ENCODE measurements at places on chromosomes 7 and 10.
A peak's percentile ranks its signal among the peaks of the same experiment; 100 is the strongest.

GRCh38 chr7:117652943-117653680 lies 173.3 kb downstream of the CFTR start:
- no peak for DNase-seq

- no peak for DNase-seq
These were observed 52.2 kb downstream of the MAGI2 start for GRCh38 chr7:79401254-79401653.

DNA sequence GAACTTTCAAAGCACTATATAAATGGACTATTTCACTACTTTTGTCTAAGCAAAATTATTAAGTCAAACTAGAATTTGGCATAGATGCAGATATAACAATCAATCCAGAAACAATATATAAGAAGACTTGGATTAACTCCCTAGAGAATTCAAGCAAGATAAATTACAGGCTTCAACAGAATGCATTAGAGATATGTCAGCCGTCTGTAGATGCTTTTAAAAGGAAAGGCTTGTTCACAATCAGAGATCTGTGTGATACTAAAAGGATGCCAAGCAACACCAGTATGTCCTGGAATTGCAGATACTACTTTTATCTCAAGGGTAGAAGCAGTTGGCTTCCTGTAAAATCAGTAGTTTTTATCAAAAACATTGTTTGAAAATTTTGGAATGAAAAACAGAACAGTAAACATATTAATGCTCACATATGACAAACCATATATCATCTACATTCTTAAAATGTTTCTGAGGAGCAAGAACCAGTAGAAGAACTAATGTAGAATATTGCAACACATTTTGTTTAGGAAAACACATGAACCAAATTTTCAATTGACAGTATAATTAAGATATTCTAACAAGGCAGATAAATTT lies 947.9 kb upstream of the LRRN3 start:
- DNase-seq = no peak

GRCh38 chr10:12639996-12640944 lies 290.9 kb downstream of the CAMK1D start:
- DNase-seq = no peak

DNA sequence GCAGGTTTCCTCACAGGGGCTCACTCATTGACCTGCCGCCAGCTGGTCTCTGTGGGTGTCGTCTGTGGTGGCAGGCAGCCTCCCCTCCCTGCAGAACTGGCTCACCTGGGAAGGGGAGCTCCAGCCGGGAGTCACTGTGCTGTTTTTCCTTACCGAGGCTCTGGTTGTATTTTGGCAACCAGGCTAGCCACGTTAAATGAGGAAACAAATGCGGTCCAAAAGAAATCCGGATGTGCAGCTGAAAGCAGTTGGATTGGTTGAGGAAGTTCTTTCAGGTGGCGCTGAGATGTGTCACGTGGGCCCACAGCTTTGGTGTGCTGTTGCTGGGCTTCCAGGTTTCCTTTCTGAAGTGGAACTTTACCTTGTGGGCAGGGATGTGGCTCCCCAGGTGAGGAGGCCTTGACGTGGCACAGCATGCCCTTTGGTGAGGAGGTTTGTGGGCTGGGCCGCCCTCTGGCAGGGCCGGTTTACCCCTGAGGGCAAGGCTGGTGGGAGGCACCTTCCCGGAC lies 14.2 kb downstream of the MTURN start:
- no peak for DNase-seq

DNA sequence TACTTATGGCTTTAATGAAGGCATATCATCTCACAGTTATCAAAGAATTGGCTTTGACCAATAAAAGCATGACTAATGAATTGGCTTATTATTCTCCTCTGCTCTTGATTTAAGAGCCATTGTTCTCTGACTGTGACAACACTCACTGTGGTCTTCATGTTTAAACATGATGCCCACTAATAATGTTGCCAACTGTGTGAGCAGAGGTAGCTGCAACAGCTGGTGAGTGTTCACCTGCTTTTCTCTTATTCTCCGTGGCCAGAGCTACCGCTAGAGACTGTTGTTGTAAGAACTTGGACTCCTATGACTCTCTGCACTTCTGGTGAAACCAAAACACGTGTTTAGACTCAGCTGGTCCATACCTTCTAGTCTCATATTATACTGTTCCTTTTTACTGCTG lies 335.9 kb downstream of the XPNPEP1 start:
- no peak for DNase-seq

- no peak for DNase-seq
These were observed 324.4 kb upstream of the ZNF32 start for GRCh38 chr10:43972976-43973647.

DNA sequence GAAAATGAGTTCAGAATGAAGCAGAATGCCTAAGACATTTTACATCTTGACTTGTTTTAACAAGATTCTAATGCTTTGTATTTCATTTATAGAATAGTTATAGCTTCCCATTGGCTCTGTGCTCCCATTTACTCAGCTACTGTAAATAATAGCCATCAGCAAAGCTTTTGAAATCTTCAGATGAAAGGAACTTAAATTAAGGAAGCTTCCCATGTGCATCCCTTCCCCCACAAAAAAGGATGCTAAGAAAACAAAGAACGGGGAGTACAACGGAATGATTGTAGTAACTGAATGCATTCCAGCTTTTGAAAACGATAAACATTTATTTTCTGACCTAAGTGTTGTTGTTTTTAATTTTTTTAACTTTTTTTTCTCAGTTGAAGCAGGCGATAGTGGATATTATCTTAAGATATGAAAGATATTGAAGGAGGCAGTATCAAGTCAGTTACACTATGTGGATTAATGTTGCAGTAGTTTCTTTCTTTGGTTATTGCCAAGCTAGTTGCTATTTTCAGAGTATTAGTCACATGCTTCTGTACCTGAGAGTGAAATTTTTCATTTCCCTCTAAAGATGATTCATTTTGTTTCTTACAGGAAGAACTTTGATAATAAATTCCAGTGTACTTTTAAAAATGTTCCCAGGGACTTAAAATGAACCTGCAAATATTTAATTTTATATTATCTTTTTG lies 129.2 kb downstream of the KCND2 start:
- DNase-seq = no peak

DNA sequence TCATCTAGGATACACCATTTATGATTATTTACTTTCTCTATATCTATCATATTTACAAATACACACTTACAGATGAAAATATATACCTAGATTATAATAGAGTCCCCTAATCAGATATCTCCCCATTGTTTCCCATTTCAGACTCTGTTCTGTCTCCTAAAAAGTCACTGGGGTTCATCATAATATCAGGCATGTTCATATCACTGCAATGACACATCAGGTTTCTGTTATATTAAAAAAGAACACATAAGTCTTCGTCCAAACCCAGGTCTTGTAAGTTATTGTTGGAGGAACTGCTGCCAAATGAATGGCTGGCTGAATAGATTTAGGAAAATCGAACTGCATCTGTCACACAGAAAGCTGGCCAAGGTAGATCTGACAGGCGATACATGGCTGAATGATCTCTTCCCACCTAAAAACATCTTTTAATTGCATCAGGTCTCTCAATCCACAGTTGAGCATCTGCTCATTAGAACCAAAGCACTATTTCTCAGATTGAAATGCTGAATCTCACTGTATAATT lies 178.7 kb downstream of the CACNA2D1 start:
- no peak for DNase-seq

- no peak for DNase-seq
These were observed 461.4 kb downstream of the KCNMA1 start for GRCh38 chr10:77176232-77176631.

DNA sequence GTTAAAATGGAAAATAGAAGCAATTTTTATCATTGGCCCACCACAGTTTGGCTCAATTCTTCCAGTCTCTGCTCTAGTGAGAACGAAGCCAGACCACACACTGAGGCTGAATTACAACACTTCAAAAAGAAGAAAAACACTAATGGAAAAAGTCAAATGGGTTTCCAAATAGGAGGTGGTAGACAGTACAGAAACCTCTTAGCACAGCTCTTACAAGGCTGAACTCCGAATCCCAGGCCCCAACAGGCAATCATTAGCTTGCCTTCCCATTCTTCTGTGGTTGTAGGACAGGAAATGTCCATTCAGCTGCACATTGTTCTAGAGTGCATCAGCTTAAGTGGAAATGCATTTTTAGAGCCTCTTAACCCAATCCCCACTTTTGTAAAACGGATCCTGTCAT lies 115.1 kb upstream of the MEOX2 start:
- DNase-seq = peak; percentile 18

- no peak for DNase-seq
These were observed 22.3 kb downstream of the MCM10 start for GRCh38 chr10:13183625-13184024.

GRCh38 chr10:76405922-76406321 lies 974.5 kb downstream of the LRMDA start:
- DNase-seq = no peak

DNA sequence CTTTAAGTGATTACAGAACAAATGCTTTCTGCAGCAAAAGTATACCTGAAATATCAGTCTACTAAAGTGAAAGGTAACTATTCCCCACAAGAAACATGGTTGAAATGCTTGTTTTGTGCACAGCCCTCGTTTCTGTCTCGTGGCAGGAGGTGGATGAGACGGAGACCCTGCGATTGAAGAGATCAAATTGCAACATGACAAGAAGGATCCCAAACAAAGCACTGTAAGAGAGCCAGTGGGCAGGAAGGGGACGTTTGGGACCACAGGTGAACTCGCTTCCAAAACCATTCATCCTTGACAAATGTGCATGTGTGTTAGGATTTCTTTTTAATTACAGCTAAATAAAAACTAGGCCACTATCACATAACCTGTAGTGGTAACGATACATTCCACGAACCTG lies 192.6 kb downstream of the CCSER2 start:
- no peak for DNase-seq

GRCh38 chr7:78189762-78190161 lies 391.2 kb downstream of the PHTF2 start:
- no peak for DNase-seq

DNA sequence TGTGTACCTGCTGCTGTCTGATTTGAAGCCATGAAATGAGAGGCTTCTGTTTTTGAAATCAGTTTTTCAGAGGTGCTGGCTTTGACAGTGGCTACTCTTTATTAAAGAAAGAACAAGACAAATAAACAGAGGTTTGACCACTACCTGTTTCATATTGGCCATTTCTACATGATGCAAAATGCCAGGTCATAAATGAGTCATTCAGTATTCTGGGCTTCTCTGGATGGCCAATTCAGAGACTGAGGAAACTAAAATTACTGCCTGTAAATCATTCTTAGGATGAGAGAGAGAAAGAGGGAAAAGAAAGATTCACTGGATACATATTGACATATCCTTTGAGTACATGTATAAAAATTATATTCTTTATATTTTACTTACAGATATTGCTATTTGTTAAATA lies 303.3 kb upstream of the ETV1 start:
- no peak for DNase-seq

Data from gastrocnemius medialis (tissue), 4 donors.